ENCODE measurements at places on chromosomes 11 and 22.

DNA sequence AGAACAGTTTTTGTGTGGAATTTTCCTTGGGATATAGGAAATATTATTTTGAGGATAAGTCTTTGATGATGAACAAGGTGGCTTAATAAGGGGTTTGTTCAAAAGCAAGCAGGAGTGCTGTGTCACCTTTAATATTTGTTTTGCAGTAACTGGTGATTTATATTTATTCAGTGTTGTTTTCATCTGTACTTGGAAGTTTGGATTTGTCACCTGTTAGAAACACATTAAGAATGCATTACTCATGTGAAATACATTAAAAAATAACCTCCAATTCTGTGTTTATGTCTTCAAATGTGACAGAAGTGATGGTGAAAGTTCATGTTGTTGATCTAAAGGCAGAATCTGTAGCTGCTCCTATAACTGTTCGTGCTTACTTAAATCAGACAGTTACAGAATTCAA lies 70.5 kb downstream of the DKK3 start:
- DNase-seq, result no peak

- DNase-seq, result peak; percentile 69
These were observed at the start of gene APOBEC3H for GRCh38 chr22:39097098-39098020. TSS of gene APOBEC3H (plus strand) at chr22:39097244. CDS start at chr22:39100279, 3,035 bp downstream.

DNA sequence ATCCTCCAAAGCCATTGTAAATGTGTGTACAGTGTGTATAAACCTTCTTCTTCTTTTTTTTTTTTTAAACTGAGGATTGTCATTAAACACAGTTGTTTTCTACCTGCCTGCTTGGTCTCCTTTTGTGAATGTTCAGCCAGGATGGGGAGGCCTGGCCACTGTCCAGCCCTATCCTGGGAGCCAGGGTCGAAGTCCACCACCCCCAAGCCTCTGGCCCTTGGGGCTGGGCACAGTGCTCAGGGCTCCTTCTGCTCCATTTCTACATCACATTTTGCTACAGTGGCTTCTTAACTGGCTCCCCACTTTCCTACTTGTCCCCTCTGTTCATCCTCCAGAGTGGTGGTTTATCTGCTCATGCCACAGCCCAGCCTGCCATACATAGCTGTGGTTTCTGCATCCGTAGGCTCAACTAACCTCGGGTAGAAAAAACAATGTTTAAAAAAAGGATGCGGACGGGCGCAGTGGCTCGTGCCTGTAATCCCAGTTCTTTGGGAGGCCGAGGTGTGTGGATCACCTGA lies 2.5 kb upstream of the SMARCB1 start:
- no peak for DNase-seq

DNA sequence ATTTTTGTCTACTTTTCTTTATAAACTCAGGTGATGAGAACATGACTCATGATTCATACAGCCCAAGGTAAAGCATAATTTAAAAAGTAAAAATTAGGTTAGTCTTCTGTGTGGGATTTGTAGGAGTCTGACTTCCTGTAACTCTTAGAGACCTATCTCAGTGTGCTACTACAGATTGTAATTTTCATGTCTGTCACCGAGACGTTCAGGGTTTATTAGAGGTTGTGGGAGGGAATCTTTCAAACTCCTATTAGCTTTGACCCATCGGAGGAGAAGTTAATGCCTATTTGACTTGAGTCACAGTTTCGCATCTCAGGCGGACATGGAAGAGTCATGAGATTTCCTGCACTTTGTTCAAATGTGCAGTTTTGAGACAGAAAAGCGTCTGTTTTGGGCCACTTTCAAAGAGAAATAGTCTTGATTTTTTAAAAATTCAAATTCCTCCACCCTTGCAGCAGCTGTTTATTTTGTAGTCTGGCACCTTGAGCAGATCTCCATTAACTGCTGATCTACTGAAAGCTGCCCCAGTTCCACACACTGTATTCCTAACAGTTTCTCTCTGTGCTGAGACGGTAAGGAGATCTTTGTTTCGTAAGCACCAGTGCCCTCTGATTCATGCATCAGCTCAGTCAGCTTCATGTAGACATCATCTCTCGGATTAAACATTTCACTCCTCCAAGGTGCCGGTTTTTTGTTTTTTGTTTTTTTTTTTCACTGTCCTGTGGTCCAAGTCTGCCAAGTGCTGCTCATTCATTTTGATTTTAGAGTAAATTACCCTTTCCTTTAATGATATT lies 24.3 kb downstream of the ALKBH3 start:
- DNase-seq, result no peak

GRCh38 chr11:12591706-12592105 lies 82.5 kb upstream of the TEAD1 start:
- no peak for DNase-seq

DNA sequence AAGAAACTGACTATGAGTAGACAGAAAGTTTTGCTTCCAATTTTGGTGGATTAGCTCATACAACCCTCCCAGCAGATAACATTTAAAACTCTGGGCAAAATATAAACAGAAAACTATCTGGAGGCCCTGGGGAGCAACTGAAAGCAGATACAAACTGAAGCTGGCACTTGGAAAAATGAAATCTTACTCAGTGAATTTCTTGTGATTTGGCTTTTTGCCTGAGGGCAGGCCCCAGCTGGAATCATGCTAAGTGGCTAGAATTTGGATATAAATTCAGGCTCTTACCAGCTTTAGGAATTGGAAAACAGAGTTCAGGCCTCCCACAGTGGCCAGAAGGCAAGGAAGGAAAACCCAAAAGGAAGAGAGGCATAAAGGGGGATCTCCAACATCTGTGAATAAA lies 85.8 kb downstream of the EFCAB6 start:
- DNase-seq, result no peak
